ENCODE measurements at places on chromosomes 3 and 15.

DNA sequence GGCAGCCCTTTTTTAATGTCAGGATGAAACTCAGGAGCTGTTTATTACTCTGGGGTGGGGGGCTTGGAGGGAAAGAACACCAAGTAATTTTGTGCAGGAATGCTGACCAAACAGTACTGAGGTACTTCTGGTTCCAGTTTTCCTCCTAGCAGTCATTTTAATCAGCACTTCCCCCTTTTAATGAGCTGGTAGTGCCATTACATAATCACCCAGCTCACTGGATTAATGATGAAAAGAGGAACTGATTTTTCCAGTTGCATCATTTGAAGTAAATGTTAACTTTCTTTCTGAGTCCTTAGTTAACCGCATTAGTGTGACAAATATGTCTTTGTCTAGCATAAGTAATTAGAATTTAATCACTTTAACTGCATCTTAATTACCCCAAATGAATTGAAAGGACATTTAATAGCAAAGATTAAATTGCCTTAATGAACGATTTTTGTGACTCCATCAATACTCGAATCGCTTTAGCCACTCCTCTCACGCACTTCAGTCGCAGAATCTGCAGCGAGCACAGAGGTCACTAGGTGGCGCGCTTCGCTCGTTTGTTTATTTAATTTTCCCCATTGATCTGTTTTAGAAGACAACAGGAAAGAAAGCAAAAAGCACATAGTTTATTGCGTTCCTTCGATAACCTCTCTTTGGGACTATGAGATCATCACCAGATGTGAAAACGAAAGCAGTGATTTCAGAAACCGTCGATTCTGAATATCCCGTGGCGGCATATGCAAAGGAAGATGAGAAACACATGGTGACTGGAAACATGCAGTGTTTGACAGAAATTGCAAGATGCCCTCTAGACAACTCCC, 9.8 kb downstream of the ONECUT1 start:
- peak; percentile 46 for DNase-seq

GRCh38 chr15:46126581-46126980, 491.8 kb downstream of the SQOR start:
- DNase-seq, result no peak

DNA sequence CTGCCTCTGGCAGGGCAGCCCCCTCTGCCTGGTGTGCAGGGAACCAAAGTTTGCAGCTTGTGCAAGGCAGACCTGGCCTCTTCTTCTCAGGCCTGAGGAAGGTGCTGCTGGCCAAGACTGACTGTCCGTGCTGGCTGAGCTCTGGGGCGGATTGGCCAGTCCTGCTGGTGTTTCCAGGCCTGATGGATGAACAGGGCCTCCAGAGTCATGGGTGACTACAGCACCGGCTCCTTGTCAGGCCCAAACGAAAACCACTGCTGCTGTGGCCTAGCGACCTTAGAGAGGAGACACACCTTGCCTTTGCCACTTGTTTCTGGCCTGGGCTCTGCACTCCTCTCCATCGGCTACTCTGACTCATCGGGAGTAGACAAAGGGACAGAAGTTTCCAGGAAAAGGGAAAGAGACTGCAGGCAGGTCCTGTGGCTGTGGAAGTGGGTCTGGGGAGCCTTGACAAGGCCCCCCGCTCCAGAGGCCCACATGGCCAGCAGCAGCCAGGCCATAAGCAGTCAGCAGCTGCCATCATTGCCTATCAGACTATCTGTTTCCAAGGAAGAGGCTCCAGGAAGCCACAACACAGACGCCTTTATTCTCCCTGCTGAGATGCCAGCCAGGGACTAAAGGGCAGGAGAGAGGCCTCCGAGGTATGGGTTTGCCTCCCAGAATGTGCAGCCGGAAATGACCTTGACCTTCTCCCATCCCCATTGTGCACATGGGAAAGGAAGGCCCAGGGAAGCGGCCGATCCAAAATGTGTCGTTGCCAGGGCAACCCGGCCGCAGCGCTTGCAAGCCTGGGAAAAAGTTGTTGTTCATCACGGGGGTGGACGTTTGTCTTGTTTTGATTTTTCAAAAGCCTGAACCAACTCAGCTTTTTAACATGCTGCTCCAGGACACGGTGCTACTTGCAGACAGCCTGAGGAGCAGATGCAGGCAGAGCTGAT, 160.5 kb downstream of the CHSY1 start:
- DNase-seq, result peak; percentile 89

GRCh38 chr3:173003956-173004355, 137.1 kb downstream of the SPATA16 start:
- DNase-seq, result no peak

- DNase-seq, result peak; percentile 83
Measured at GRCh38 chr15:61186905-61187741, 42.0 kb downstream of the RORA start.

DNA sequence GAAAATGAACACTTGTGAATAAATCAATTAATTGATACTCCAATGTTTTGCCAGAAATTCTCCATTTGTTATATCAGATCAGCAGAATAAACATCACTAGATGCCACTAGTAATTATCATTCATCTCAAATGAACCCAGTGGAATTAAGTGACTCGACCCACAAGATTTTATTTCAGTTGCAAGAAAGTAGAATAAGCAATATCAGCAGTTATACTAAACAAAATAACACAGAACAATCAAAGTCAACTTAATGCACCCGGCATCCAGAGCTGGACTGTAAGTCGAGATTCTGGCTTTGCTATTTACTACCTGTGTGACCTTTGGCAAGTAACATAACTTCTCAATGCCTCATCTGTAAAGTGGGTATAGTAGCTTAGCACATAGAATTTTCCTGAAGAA, 256.5 kb downstream of the MEIS2 start:
- DNase-seq, result no peak

DNA sequence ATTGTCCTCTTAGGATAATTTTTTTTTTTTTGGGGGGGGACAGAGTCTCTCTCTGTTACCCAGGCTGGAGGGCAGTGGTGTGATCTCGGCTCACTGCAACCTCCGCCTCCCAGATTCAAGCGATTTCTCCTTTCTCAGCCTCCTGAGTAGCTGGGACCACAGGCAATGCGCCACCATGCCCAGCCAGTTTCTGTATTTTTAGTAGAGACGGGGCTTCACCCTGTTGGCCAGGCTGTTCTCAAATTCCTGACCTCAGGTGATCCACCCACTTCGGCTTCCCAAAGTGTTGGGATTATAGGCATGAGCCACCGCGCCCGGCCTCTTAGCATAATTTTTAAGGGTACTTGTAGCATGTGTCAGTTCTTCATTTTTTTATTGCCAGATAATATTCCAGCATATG, 122.6 kb downstream of the FNDC3B start:
- no peak for DNase-seq

All from right cardiac atrium (tissue), 5 donors.